Naive thymus-derived CD8-positive, alpha-beta T cell (primary cell): ENCODE measurements at places on chromosomes 12 and 14.

DNA sequence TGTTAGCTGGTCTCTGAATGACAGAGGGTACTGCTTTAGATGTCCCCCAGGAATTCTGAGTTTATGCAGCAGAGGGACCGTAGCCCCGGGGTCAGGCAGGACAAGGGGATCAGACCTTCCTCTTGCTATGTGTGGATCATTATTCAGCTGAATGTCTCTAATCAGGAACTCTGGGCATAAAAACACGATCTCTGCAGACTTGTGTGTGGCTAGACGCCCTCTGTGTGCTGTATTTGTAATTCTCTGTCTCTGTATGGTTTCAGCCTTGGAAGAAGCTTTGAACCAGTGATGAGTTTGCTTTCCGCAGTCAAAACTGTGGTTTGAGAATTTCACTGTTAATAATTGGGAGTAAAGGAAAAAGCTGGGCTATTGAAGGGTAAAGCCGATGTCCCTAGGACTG lies 125.3 kb downstream of the ETV6 start:
- no peak for DNase-seq

GRCh38 chr12:71653137-71653536 lies 10.5 kb downstream of the ZFC3H1 start:
- no peak for DNase-seq

- no peak for DNase-seq
These were observed 200.5 kb upstream of the OR4E1 start for GRCh38 chr14:21874167-21874566.

DNA sequence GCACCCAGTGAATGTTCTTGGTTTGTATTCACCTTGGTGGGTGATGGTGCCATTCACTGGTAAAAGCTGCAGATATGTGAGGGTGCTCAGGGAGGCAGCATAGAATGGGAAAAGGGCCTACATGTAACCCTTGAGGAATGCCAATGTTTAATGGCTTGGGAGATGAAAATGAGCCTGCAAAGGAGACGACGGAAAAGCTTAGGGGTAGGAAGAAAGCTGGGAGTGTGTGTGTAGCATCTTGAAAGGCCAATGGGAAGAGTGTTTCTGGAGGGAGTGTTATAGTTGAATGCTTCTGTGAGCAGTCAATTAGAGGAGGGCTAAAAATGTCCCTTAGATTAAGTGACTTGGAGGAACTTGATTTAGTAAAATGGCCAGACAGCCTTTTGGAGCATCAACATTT lies 24.9 kb downstream of the PPM1A start:
- no peak for DNase-seq

GRCh38 chr14:82785756-82786482 lies 1252.3 kb upstream of the SEL1L start:
- no peak for DNase-seq

DNA sequence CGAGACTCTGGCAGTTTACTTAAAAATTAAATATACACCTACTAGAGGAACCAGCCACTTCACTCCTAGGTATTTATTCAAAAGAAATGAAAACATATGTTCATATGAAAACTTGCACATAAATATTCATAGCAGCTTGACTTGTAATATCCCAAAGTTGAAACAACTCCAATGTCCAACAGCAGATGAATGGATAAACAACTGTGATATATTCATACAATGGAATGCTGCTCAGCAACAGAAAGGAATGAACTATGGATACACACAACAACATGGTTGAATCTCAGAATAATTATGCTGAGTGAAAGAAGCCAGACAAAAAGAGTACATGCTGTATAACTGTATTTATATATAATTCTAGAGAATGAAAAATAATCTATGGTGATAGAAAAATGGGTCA lies 53.4 kb upstream of the DACT1 start:
- DNase-seq: no peak

GRCh38 chr12:115140981-115141655 lies 457.1 kb upstream of the TBX3 start:
- no peak for DNase-seq
